ENCODE measurements at places on chromosomes 16 and 17.

- DNase-seq: no peak
Observed at GRCh38 chr17:70071127-70071526, 3.9 kb upstream of the KCNJ16 start.

DNA sequence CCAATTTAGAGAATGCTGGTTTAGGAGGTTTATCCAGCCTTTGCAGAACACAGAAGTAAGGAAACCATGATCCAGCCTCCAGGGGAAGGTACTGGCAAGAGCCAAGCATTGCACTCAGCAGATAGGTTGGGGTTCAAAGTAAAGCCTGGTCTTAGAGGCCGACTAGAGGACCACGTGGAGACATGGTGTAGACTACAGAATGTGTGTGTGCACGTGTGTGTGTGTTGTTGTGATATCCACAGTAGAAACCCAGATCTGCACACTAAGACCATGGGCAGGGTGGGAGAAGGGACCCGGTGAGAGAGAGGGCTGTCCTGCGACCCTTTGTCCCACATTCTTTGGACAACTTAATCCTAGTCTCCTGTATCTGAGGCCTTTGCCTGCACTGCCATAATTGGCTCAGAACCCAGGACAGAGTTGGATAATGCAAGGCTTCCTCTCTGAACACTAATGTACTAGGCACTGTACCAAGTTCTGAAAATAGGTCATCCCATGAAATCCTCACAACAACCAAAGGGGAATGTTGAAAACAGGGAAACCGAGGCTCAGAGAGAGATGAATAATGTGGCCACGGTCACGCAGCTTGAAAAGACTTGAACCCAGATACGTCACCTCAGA, 325.1 kb upstream of the HSBP1 start:
- no peak for DNase-seq

GRCh38 chr17:74303305-74303704, 22.7 kb upstream of the KIF19 start:
- DNase-seq: no peak

- no peak for DNase-seq
Observed at GRCh38 chr16:13178318-13178717, 276.9 kb downstream of the SHISA9 start.

All from stimulated activated CD8-positive, alpha-beta memory T cell treated with anti-CD3 and anti-CD28 coated beads, Interleukin-15, amount 100 ng/mL, for 48 hours (primary cell).